ENCODE measurements at places on chromosomes 11 and 22. TPM values are rescaled to one million over a fixed set of nuclear protein-coding genes. Genes with fewer than 3 reads are reported as not detected.
A peak's percentile ranks its signal among the peaks of the same experiment; 100 is the strongest.

The TMPRSS5 gene
- 0.61 TPM for total RNA-seq

The DRD4 gene
- not detected for total RNA-seq

DNA sequence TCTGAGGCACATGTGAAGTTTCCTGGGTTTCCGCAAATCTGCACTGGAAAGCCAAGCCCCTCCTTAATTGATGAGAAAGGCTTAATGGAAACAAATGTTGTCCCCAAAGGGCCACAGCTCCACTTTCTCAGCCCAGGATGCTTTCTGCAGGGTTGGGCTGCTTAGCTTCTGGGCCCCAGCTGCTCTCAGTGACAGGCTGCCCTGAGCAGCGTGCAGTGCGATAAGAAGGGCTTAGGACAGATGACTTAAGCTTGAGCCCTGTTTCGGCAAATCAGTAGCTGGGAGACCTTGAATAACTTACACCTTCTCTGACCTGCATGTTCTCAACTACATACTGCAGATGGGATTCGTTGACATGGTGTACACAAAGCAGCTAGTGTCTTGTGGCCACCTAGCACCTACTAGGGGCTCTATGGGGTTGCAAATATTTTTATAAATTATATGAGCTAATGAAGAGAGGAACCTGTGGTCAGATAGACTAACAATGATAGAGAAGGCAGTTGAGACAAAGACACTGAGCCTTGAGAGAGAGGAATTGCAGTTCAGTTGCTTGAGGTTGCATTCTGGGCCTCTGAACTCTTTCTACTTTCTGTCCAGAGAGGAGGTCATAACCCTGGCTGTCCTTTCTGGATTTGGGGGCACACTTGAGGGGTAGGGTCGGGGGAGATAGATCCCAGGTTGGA is 11.5 kb downstream of the STX3 start:
- no peak for DNase-seq

DNA sequence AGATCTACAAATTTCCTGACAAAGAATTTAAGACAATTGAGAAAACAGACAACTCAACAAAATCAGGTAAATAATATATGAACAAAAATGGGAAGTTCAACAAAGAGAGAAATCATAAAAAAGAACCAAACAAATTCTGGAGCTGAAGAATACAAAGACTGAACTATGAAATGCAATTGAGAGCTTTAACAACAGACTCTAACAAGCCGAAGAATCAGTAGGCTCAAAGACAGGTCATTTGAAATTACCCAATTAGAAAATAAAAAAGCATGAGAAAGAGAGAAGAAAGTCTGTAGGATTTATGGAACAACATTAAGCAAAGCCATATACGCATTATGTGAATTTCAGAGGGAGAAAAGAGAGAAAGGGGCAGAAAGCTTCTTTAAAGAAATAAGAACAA is 72.8 kb downstream of the TBC1D22A start:
- DNase-seq = no peak

DNA sequence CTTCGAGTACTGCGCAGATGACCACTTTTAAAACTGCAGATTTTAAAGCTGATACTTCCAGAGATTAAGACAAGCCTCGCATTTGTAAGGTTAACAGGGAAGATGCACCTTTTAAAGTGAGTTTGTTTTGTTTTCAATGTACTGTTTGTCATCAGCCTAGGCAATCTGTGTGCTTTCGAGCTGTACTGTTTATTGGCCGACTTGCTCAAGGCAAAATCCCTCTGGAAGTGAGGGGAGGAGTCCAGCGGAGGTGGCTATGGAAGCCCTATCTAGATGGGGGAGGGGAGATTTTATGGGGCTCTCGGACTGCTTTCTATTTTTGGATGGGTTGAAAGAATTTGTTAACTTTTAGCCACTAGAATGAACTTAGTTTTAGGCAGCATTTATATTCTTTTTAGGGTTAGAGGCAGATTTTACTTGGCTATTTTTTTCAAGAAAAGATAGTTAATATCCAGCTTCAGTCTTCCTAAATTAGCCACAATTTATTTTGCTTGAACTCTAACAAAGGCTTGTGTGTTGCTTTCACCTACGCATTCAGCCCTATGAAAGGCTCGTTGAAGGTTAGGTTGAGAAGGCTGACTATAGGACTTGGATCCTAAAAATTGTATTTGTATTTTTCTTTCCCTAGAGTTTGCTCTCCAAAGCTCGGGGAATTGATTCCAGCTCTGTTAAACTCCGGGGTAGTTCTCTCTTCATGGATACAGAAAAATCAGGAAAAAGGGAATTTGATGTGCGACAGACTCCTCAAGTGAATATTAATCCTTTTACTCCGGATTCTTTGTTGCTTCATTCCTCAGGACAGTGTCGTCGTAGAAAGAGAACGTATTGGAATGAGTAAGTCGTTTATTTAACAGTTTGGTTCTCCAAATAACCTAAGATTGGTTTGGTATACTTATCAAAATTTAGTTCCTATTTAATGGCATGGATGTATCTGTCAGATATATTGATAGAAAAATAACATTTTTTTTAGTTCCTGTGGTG is 2.1 kb downstream of the WEE1 start:
- peak; percentile 49 for DNase-seq

DNA sequence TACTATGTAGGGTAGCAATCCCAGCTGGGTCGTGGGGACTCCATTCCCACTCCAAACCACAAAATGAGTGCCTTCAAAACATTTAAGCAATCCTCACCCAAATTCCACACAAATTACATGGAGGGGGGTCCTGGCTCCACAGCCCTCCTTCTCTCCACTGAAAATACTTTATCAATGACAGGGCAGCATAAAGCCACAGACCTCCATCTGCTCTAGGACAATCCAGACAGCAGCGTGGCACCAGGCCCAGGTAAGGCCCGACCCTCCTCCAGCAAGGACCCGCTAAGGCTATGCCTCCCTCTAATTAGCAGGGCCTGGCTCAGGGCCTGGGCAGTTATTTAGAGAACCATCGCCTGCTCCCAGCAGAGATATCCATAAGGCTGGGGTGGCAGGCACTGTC is at the start of gene PANX3:
TSS of gene PANX3 (plus strand) at position 365 of the 400 bp plus-strand sequence. CDS start 129 bp downstream, outside the sequence.
- no peak for DNase-seq
